NCI-H1048 (cell line): ENCODE measurements at places on chromosomes 6 and 20.

DNA sequence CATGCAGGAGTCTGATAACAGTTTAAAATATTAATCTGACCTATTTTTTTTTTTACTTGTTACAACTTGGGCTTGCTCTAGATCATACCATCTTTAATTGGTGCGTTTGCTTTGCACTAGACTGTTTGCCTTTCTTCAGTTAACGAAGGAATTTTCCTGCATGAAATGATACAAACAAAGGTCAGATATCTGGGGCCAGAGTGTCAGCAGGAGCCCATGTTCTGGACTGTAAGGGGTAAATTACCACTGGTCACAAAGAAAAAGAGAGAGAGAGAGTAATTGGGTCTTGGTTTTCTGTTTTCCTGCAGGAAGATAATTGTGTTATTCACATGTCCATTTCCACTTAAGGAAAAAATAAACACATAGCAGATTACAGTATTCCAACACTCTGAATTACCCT, 399.4 kb upstream of the MARCKS start:
- DNase-seq = no peak

- no peak for DNase-seq
Measured at GRCh38 chr6:9984607-9985006, 430.3 kb downstream of the TFAP2A start.

- no peak for DNase-seq
Measured at GRCh38 chr20:15654208-15654649, 919.0 kb downstream of the KIF16B start.

DNA sequence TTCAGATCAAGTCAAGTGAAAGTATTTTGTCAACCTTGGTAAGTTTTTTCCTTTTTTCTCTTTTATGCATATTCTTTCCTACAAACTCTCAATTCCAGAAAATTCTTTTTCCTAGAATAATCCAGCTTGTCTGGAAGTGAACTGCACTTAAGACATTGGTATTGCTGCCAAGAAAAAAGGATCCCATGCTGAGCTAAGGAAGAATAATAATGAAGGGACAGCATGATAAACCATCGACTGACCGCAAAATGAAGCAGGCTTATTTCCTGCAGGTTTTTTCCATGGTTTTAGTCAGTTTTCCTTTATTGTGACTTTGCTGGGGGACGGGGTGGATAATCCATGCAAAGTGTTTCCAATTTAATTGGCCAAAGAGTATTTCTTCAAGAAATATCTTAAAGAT, 857.6 kb upstream of the SLC35B3 start:
- DNase-seq = no peak

DNA sequence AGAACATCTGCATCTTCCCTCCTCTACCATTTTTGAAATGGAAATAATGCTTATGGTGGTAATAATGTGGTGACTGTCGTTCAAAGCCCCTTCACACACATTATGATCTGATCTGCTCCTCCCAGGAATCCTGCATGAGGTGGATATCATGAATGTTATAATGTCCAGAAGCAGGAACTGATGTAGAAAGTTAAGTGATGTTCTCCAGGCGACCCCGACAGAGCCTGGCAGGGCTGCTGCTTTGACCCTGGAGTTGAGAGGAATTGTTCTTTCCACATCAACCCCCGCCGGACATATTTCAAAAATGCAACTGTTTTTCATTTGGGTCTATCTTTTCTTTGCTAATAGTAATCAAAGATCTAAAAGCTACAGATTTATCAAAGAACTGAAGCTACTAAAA, 131.6 kb downstream of the GMPR start:
- no peak for DNase-seq

- DNase-seq = no peak
Measured at GRCh38 chr6:38164131-38164481, 344.6 kb downstream of the ZFAND3 start.

DNA sequence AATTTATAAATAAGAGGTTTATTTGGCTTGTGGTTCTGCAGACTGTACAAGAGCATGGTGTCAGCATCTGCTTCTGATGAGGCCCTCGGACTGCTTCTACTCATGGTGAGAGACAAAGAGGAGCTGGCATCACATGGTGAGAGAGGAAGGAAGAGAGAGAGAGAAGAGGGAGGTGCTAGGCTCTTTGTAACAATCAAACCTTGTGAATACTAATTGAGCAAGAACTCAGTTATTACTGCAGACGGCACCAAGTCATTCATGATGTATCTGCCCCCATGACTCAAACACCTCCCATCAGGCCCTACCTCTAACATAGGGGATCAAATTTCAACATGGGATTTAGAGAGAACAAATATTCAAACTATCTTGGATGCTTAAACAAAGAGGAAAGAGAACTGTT, 6.3 kb upstream of the SIRPG start:
- DNase-seq = no peak

DNA sequence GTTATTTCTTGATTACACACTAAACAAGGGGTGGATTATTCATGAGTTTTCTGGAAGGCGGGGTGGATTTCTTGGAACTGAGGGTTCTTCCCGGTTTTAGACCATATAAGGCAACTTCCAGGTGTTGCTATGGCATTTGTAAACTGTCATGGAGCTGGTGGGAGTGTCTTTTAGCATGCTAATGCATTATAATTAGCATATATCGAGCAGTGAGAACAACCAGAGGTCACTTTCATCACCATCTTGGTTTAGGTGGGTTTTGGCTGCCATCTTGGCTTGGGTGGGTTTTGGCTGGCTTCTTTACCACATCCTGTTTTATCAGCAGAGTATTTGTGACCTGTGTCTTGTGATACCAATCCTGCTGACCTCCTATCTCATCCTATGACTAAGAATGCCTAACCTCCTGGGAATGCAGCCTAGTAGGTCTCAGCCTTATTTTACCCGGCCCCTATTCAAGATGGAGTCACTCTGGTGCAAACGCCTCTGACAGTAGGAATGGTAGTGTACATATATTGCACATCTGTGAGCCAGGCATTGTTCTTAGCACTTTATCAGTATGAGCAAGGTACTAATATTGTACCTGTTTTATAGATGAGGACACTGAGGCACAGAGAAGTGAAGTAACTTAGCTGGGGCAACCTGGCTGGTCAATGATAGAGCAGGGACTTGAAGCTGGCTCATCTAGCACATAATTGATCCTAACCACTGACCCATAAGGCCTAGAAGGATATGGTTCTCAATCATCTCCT, 203.7 kb downstream of the NFATC2 start:
- no peak for DNase-seq

DNA sequence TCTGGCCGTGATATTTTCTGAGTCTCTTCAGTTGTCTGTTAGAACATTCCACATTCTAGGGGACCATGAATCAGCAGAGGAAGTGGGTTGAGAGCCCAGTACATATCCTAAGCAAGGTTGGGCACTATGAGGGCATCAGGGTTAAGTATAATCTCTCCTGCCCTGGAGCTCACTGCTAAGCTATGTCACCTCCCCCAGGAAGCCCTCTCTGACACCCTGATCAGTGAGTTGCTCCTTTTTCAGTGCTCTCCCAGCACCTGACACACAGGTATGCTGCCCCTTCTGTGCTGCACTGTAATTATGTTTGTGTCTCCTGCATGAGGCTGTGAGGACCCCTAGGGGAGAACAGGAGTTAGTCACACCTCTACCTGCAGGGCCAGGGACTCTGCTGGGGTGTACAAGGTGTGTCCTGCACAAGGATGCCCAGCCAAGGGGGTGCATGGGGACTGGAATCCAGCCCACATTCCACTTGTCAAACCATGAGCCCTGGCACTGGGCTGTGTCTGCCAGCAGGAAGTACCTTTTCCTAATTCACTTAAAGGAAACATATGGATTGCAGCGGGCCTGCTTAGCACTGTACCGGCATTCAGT, 3.9 kb downstream of the RAB44 start:
- no peak for DNase-seq

GRCh38 chr6:143149771-143150170, 89.1 kb downstream of the AIG1 start:
- no peak for DNase-seq

GRCh38 chr6:143064951-143065683, 4.4 kb downstream of the AIG1 start:
- no peak for DNase-seq

DNA sequence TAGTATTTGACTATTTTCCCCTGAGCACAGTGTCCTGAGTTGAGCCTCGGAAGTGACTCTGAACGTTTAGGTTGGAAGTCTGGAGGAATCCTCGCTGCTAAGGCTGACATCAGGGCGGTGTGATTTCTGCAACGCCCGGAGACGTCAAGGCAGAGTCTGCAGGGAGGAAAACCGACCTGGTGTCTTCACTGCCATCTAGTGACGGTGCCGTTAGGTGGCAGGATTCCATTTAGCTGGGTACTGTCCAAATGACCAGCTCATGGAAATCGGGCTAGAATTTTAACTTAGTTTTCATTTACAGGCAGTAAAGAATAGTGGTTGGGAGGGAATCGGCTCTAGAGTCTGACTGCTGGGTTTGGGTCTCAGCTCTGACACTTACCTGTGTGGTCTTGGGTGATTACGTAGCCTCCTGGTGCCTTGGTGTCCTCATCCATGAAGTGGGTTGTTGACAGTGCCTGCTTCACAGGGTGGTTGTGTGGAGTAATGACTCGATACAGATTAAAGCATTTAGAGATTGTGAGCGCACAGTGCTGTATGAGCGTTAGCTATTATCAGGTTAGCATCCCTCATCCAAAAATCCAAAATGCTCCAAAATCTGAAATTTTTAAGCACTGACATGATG, 35.0 kb downstream of the FOXF2 start:
- no peak for DNase-seq

GRCh38 chr6:13953061-13953705, 28.4 kb downstream of the RNF182 start:
- DNase-seq = no peak

DNA sequence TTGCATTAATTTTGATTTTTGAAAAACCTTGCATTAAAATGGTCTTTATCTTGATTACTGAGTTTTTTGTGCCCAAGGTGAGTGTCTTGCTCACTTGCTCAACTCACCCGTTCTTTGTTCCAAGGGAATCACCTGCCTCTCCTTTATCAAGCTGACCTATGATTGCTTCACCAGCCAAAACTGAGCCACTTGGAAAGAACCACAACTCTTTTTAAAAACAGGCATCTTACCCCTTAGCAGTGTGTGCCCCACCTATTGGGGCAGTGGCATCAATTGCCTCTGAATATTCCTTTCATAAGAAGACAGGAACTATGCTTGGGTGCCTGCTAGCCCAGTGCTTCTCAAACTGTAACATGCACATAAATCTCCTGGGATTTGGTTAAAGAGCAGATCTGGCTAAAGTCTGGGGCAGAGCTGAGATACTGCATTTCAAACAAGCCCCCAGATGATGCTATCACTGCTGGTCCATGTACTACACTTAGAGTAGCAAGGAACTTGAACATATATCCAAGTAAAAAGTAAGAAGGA, 3.3 kb upstream of the STK38 start:
- DNase-seq = no peak

- no peak for DNase-seq
Measured at GRCh38 chr20:36645998-36646397, at the start of gene SLA2. TSS of gene SLA2 (minus strand) at chr20:36646196. CDS start at chr20:36641335, 4,861 bp downstream.

DNA sequence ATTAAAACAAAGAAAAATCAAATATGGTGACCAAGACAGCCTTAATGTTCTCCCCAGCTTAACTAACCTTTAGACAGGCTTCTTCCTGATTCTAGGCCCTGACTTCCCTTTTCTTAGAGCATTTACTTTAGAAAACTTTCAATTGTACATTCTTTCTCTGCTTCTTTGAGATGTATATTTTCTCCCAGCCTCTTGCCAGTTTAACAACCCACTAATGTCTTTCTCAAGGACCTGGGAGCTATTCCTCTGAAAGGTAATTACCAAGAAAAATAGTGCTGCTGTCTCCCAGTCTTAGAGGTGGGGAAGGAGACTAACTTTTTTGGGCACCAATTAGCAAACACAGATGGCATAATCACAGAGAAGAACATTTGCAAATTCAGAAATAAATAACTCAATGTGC, 62.8 kb upstream of the KCNQ5 start:
- DNase-seq = no peak

- DNase-seq = no peak
Measured at GRCh38 chr20:1702855-1703254, 45.3 kb upstream of the SIRPG start.

DNA sequence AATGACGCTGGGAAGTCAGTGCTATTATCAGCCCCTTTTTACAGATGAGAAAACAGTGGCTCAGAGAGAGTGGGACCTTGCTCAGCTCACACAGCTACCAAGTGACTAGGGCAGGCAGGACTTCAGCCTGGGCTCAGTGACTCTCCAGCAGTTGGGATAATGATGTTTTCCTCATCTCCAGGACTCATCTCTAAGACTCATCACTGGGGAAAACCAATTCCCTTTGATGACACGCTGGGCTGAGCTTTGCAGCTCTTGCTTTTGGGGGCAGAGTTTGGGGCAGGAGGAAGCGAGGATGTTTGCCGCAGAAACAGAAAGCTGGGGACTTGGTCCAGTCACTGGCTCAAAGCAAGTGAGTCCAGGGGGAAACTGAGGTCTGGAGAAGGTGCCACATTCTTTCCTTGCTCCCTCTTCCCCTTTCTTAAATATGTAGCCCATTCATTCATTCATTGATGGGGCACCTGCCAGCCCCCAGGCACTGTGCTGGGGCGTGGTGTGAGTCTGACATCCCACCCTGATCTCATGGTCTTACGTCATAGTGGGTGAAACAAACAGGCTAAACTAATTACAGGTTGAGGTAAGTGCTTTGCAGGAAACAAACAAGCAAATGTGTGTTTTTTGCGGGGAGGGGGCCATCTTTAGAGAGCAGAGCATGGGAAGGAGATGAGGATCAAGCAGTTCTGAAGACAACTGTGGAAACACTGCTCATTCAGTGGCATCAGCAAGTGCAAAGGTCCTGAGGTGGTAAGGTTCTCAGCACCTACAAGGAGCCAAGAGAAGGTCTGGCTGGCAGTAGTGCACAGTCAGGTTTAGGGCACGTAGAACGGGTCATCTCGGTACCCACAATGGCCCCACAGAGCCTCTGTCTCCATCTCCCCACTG, 74.4 kb upstream of the PMEPA1 start:
- no peak for DNase-seq

DNA sequence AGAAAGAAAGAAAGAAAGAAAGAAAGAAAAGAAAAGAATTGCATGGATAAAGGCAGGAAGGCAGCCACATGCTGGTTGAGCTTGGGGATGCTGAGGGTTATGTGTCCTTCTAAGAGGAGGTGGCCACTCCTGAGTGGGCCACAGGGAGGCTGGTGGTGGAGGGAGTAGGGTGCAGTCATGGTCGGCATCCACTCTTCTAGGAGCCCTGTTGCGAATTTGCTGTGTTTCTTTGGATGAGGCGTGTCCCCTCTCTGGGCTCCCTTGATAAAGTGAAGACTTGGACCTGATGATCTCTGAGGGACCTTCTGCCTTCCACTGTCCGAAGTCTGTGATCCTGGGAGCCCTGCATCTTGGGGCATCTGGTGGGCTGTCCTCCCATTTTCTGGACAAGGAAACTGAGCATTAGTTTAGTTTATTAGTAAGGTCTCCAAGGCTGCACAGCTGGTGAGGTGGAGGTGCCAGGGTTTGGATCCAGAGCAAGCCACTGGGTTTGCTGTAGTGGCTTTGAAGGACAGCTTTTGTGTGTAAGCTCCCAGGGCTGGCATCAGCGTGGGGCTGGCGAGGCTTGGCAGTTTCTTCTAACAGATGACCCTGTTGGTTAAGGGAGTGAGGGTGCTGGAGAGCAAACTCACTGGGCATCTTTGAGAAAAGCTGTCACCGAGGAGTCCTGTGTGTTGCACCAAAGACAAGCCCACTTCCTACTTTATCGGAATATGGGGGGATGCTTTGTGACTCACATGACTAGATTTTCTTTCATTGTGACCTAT, 4.3 kb downstream of the DLGAP4 start:
- no peak for DNase-seq
